ENCODE measurements at places on chromosomes 12 and 14. TPM values are rescaled to one million over a fixed set of nuclear protein-coding genes. Genes with fewer than 3 reads are reported as not detected.

KRT4 gene
- 0.94 TPM for total RNA-seq

GLIPR1L2 gene
- 2.3 TPM for total RNA-seq

CATSPERB gene
- 3.7 TPM for total RNA-seq

CLEC1B gene
- total RNA-seq, result not detected

LHX5 gene
- total RNA-seq, result not detected

SYCP3 gene
- 0.47 TPM for total RNA-seq

TRMT61A gene
- 5.9 TPM for total RNA-seq

TNS2 gene
- total RNA-seq, result 11.1 TPM

PLXNC1 gene
- 39.5 TPM for total RNA-seq

NEUROD4 gene
- total RNA-seq, result 3.9 TPM

Measured in occipital lobe (tissue), 3 donors.